ENCODE measurements at places on chromosomes 12 and 14.

DNA sequence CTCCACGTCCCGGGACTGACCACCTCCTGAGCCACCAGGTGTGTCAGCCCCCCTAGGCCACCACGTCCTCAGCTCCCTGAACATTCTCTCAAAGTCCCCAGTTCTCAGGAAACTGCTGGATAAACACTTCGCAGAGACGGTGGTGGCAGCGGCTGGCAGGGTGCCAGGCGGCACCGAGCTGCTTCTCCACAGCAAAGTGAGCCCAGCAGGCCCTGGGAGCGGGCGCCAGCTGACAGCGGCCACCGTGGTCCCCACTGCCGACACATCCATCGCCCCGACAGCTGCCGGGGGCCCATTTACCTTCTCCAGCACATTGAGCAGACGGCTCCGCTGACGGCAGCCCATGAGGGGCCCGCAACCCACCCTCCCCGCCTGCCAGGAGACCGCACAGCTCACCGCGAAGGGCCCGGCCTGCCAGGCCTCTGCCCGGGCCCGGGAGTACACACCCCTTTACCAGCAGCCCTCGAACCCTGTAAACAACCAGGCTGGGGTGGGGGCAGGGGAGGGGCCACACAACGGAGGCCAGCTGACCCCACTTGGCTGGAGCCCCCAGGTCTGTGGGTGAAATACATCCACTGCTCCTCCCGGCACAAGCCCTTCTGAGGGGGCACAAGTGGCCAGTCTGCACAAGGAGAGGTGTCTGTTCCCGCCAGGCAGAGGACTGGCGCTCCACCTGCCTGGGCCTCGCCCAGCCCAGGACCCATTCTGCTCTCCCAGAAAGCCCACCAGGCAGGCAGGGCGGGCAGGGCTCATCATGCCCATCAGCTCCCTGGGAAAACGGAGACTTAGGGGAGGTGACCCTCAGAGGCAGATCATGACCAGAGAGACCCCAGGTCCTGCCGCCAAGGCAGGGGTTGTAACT lies 10.5 kb downstream of the AKT1 start:
- DNase-seq: no peak

DNA sequence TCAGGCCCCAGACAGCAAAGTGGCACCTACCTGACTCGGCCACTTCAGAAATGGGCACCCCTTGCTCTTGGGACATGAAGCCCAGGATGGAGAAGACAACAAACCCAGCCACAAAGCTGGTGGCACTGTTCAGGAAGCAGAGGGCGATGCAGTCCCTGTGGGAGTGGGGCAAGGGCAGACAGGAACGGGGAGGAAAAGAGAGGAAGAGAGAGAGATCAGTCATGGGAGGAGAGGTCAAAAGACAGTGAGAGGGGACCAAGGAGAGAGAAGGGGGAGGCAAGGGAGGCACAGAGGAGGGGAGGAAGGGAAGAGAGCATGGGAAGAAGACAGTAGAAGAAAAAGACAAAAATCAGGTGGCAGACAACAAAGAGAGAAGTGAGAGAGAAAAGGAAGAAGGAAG lies 16.6 kb downstream of the SLC6A12 start:
- DNase-seq: no peak

GRCh38 chr14:77654001-77654441 lies 37.6 kb upstream of the SPTLC2 start:
- DNase-seq: no peak

- no peak for DNase-seq
Measured at GRCh38 chr12:109388167-109388563, 40.5 kb downstream of the MYO1H start.

DNA sequence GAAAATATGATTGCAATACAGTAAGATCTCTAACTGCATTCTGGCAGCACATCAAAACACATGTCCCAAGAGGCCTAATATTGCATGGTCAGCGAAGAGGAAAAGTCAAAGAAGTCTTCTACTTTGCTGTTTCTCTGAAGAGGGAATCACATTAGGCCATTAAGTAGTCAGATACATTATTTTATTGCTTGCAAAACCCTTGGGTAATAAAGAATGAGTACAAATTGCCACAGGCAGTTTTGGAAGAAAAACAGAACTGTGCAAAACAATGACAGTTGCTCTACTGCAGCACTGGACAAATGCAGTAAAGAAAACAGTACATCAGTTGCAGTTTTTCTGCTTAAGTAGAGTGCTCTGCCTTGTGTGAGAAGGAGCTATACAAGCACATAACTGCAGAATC lies 211.9 kb downstream of the MED13L start:
- no peak for DNase-seq

DNA sequence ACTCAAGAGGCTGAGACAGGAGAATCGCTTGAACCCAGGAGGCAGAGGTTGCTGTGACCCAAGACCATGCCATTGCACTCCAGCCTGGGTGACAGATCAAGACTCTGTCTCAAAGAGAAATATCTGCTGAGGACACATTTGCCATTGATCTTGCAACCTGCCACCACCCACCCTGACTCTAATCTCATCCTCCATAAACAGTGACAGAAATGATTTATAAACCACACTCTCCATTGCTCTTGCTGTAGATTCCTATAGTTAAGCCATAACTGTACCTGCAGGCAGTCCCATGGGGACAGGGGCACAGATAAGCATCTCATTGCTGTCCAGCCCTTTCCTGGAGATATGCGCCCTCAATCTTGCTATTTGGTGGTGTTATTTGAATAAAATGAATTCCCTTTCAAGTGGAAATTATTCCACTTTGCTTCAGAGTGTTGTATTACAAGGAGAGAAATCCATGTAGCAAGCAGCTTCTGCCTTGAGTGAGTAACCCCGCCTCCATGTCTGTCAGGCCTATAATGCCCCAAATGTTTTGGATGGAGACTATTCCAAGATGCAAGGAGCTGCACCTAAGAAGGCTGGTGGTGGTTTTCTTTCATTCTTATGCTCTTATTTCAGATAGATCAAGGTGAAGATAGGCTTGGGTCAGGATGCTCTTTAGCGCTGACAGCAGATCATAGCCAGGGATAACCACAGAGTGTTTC lies 3.0 kb upstream of the ZDHHC22 start:
- no peak for DNase-seq

DNA sequence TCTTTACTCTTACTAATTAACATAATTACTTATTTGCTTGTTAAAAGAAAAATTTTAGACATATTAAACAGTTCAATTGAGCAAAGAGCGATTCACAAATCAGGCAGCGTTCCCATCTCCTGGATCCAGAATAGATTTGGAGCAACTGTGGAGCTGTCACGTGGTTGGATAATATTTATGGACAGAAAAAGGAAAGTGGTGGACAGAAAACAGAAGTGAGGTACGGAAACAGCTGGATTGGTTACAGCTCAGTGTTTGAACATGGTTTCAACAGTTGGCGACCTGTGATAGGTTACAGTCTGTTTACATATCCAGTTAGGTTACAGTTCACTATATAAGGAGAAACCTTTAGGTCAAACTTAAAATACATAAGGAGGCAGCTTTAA lies 19.7 kb upstream of the FAM234B start:
- DNase-seq: no peak

- DNase-seq: no peak
Measured at GRCh38 chr14:93062890-93063289, 52.8 kb downstream of the ITPK1 start.

DNA sequence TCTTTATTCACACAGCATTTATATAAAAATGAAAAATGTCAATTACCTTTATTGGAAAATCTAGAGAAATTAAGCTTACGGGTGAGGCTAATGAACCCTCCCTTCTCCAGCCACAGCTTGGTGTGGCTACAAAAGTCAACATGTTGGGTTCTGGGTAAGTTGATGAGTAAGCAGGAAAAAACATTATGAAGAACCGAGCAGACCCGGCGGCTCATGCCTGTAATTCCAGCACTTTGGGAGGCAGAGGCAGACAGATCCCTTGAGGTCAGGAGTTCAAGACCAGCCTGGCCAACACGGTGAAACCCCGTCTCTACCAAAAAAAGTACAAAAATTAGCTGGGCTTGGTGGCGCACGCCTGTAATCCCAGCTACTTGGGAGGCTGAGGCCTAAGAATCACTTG lies 10.9 kb downstream of the NAA25 start:
- DNase-seq: no peak

DNA sequence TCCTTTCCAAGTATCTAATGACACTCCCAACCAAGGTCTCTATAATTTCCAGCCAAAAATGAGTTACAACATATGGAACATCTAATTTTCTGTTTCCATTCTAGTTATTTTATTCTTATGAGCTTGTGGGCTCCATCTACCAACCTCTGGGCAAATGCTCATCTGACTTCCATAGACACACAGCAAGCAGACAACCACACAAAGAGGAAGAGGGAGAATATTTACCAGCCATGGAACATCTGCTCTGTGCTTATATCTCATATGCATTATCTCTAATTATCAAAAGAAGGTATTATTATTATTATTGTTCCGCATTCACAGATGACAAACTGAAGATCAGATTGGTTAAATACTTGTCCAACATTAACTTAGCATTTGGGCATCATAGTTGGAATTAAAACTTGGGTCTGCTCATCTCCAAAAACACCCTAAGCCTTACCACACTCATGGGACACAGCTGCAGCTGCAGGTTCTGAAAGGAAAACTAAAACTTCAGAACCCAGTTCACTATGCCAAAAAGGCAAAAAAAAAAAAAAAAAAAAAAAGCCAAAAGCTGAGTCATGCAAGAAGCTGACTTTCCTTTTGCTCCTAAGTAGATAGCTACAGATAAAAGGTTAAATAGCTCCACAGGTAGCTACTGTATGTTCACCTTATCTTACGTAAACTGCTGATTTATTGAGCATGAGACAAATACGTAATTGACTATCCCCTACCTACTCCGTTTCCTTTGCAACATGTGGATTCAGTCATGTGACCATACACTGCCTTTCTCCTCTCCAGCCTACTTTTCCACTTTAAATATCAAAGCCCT lies 23.6 kb upstream of the TCL1B start:
- DNase-seq: no peak

DNA sequence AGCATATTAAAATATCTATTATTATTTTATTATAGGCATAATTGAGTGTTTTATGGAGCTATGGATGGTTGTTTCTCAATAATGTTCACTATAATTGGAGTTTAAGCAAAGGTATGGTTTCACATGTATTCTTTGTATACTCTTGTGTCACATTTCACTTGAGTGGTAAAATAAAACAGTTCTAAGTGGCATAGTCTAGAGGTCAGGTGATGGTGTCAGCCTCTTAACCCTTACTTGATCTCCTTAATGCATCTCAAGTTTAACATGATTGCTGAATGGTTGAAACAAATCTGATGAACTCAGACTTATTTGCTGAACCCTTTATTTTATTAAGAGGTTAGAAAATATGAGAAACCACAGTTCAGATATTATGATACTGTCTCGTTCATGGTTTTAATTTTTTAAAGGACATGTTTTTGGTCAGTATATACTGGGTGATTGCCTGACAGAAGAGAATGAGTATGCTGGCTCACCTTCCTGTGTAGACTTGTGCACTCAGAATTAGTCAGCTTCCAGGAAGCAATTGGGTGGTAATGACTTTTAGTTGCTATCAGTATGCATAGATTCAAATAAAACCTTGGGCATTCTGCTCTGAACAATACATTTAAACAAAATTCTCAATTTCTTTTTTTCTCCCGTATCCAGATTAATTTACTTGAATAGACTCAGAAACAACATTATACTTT lies 464.6 kb downstream of the PCNX1 start:
- no peak for DNase-seq

GRCh38 chr12:104006929-104007328 lies 41.3 kb downstream of the TDG start:
- DNase-seq: no peak

DNA sequence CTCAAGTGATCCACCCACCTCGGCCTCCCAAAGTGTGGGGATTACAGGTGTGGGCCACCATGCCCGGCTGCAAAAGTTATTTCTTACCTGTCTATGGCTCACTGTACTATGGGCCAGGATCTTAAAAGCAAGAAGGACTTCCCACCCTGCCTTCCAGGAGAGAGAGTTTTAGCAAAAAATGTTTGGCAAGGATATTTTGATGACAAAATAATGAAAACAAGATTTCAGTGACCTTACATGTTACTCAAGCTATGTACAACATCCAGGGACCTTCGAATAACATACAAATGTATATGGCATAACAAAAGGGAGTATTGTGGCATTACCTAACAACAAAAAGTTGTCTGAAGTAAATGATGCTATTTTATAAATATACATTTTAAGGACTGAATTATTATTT lies 55.1 kb downstream of the ANO6 start:
- DNase-seq: no peak

GRCh38 chr12:95134085-95134484 lies 60.7 kb upstream of the NR2C1 start:
- no peak for DNase-seq

DNA sequence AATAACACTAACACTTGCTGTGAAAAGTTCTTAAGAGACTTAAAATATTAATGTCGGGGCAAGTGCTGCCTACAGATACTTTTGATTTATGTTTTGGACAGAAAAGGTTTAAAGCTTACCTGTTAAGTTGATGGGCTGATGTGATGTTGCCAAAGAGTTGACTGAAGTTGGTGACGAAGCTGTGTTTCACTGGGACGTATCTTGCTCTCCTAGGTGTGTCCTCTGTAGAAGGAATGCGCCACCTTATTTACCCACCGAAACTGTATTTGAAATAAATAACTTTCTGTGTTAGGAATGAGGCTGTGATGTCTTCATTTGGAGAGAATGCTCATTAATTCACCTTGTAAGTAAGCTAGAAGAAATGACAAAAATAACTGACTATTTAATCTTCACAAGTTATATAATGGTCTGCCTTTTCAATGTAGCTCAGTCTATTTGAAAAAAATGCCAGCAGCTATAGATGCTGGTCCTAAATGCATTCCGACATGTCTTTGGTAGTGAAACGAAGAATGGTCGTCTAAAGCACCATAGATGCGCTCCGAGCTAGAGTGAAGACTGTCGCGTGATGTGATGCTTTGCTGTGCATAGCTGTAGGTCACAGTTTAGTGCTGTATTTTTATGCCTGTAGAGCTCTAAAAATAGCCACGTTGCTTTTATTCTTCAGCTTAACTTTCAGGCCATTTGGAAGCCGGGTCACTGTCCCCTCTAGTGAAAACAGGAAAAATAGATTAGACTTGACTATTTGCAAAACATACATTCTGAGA lies at the start of gene RD3L:
Gene RD3L, minus strand, starts transcription at position 557 of the 764 bp plus-strand sequence. CDS start 834 bp downstream, outside the sequence.
- DNase-seq: no peak

GRCh38 chr12:53811606-53812005 lies 59.8 kb upstream of the CISTR start:
- DNase-seq: no peak

- DNase-seq: no peak
Measured at GRCh38 chr14:100405760-100406455, 82.8 kb downstream of the SLC25A47 start.

DNA sequence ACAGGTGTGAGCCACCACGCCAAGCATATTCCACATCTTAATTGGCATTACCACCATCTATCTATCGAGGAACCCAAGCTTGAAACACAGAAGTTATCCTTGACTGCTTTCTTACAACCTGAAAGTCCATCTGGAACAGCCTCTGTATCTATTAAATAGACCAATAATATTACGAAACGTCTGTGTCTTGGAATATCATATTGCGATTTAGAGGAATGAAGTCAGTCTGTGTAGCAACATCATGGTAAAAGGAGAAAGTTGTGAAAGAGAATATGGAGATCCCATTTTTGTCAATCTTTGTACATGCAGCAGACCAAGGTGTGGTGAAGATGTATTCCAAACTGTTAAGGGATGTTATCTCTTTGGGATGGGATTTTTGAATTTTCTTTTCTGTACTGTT lies 25.8 kb upstream of the MAX start:
- DNase-seq: no peak

- DNase-seq: no peak
Measured at GRCh38 chr12:68904351-68904962, 28.5 kb downstream of the CPM start.

GRCh38 chr14:77046721-77047120 lies 18.2 kb upstream of the IRF2BPL start:
- no peak for DNase-seq
